ENCODE measurements at places on chromosomes 6 and 20. TPM values are rescaled to one million over a fixed set of nuclear protein-coding genes. Genes with fewer than 3 reads are reported as not detected.
A peak's percentile ranks its signal among the peaks of the same experiment; 100 is the strongest.

The BEND6 gene
- total RNA-seq = not detected

The OGFR gene
- total RNA-seq = 23.7 TPM

DNA sequence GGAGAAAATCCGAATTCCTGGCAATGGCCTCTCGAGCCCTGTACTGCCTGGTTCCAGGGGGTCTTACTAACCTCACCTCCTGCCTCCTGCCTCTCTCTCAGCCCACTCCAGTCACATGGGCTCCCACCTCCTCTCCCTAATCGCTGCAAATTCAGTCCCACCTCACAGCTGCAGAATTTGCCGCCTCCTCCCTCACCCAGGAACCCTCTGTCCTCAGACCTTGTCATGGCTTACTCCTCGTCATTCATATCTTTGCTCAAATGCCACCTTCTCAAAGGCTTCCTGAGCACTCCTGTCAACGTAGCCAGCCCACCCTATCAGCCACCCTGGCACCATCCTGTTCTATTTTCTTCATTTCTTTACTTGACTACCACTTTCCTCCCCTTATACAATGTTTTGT is 89.0 kb downstream of the SLC2A10 start:
- H3K4me1 ChIP-seq = no peaks in the 10 kb centered on the region
- H3K4me3 ChIP-seq = no peak overlapping the region
- H3K27ac ChIP-seq = no peak overlapping the region
- H3K36me3 ChIP-seq = no peaks in the 10 kb centered on the region
- peaks cover 2% of the 10 kb centered on the region for H3K27me3 ChIP-seq

DNA sequence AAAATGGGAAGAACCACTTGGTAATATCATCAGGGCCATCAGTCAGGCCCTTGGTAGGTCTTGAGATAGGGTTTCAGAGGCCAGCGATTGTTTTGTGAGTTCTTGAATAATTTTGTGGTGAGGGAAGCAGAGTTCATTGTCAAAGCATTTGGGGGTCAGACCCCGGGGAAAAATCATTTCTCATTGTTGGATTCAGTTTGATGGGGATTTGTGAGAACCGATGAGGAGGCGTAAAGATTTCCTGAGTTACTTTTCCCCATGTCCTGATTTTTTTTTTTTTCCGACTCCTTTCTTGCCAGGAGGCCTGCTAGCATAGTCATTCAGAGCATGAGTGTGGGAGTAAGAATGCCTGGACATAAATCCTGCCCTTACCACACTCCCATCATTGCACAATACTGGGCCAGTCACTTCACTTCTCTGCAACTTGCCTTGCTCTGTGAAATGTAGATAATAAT is 60.3 kb downstream of the TSHZ2 start:
- no peaks in the 10 kb centered on the region for H3K27me3 ChIP-seq
- DNase-seq = no peak
- peaks cover 10% of the 10 kb centered on the region for H3K36me3 ChIP-seq
- H3K4me1 ChIP-seq = peaks cover 70% of the 10 kb centered on the region
- no peak overlapping the region for H3K4me3 ChIP-seq

DNA sequence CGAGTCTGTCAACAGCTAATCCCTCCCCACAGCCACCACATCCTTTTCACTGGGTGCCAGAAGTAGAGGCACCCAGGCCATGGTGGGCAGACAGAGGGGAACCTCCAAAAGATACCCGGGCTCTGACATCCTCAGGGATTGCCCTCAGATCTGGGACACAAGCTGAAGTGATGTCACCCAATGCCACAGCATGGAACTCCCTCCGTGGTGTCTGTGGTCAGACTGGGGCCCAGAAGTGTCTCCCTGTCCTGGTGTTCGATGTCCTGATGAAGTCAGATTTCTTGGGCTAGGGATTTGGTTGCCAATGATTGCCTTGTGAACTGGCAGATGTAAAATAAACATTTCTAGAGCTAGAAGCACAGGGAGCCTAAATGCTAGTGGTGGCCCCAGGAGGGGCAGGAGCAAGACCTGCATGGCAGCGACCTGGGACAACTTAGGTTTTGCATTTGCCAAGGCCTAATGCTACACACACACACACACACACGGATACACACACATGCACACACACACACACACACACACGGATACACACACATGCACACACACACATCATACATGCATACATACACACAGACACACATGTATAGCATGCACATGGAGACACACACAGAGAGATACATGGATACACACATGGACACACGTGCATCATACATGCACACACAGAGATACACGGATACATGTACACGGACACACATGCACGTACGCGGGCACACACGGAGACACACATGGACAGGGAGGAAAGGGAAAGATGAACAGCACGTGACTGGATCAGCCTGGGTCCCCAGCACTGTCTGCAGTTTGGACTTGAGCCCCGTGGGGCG is 221.0 kb downstream of the NFATC2 start:
- no peaks in the 10 kb centered on the region for H3K36me3 ChIP-seq
- H3K4me3 ChIP-seq = no peak overlapping the region
- H3K4me1 ChIP-seq = no peaks in the 10 kb centered on the region
- peaks cover 2% of the 10 kb centered on the region for H3K27me3 ChIP-seq
- no peak for DNase-seq

GRCh38 chr6:132530293-132530974 is 7.6 kb upstream of the TAAR9 start:
- H3K4me1 ChIP-seq = peaks cover 2% of the 10 kb centered on the region
- DNase-seq = peak; percentile 81
- no peak overlapping the region for H3K4me3 ChIP-seq
- no peaks in the 10 kb centered on the region for H3K36me3 ChIP-seq
- no peak overlapping the region for H3K27ac ChIP-seq

- H3K27ac ChIP-seq = no peak overlapping the region
- peaks cover 13% of the 10 kb centered on the region for H3K4me1 ChIP-seq
- peaks cover 3% of the 10 kb centered on the region for H3K27me3 ChIP-seq
- DNase-seq = no peak
- no peaks in the 10 kb centered on the region for H3K36me3 ChIP-seq
- H3K4me3 ChIP-seq = no peak overlapping the region
Observed at GRCh38 chr6:137092018-137092417, 47.3 kb upstream of the IL20RA start.

DNA sequence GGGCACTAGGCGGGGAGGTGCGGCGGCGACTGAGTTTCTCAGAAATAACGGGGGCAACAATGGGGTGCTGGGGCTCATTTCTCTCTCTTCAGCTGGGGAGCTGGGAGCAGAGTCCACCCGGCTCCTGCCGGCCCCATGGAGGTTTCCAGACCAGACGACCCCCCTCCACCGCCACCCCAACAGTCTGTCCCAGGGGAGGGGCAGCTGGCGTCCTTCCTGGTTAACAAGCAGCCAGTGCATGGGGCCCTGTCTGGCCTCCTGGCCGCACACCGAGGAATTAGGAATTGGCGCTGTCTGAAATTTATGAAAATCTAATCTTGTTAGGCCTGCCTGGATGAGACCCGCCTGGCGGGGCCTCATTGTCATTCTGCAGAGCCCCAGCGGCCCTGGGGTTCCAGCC is 42.4 kb downstream of the PMEPA1 start:
- no peaks in the 10 kb centered on the region for H3K36me3 ChIP-seq
- H3K27ac ChIP-seq = no peak overlapping the region
- no peaks in the 10 kb centered on the region for H3K27me3 ChIP-seq
- H3K4me1 ChIP-seq = no peaks in the 10 kb centered on the region
- DNase-seq = no peak

DNA sequence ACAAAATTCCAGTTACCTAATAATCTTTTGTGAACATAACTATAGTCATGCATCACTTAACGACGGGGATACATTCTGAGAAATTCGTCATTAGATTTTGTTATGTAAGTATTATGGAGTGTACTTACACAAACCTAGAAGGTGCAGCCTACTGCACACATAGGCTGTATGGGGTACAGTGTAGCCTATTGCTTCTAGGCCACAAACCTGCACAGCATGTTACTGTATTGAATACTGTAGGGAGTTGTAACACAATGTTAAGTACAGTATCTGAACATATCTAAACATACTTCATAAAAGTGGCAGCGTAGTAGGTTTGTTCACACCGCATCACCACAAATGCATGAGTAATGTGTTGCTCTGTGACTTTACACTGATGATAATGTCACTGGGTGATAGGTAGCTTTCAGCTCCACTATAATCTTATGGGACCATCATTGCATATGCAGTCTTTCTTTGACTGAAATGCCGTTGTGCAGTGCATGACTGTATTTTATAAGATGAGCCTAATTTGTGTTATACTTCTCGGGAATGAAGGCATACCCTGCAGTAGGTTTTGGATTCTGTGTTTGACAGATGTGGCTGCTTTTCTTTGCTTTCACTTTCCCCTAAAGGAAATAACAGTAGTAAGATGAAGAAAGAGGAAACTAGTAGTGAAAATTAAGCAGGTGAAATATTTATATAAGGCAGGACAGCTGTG is 365.6 kb downstream of the FARS2 start:
- H3K27me3 ChIP-seq = no peaks in the 10 kb centered on the region
- no peak overlapping the region for H3K27ac ChIP-seq
- H3K4me3 ChIP-seq = peak overlapping the region; percentile 2
- peak; percentile 54 for DNase-seq
- peaks cover 2% of the 10 kb centered on the region for H3K36me3 ChIP-seq

DNA sequence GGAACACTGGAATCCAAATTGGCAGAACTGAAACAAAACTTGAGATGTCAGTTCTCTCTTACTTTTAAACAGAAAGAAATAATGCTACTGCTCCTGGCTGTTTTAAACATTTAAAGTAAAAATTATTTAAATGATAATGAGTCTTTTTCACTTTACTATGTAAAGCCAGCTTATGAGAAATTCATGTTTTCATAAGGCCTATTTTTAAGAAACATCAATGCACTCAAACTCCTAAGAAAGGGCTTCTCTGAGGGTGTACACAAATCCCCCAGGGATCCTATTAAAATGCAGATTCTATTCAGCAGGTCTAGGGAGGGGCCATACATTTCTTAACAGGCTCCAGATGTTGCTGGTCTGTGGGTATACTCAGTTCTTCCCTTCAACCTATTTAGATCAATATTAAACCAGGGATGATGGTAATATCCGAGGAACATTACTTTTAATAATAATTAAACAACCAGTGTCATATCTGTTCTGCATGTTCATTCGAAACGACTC is 2.3 kb downstream of the FERMT1 start:
- no peaks in the 10 kb centered on the region for H3K36me3 ChIP-seq
- peaks cover 32% of the 10 kb centered on the region for H3K27me3 ChIP-seq
- DNase-seq = no peak
- H3K4me3 ChIP-seq = no peak overlapping the region
- peaks cover 2% of the 10 kb centered on the region for H3K4me1 ChIP-seq

GRCh38 chr6:136982928-136983327 is 60.8 kb downstream of the SLC35D3 start:
- no peaks in the 10 kb centered on the region for H3K36me3 ChIP-seq
- no peak overlapping the region for H3K27ac ChIP-seq
- peaks cover 16% of the 10 kb centered on the region for H3K27me3 ChIP-seq
- DNase-seq = no peak
- H3K4me1 ChIP-seq = no peaks in the 10 kb centered on the region
- no peak overlapping the region for H3K4me3 ChIP-seq

DNA sequence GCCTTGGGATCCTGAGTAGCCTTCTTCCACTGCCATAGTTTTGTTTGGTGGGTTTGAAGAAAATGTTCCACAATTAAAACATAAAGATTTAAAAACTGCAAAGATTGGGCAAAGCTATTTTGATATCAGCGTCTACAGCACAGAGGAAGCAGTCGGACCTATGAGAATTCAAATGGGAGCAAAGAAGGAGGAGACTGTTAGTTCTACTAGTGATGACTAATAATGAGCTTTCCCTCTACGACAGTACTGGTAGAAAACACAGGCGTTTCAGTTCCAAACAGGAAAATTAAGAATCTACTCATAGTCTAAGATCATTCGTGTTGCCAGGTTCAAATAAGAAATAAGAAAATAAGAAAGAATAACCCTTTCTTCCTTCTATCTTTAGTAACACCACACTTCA is 121.2 kb downstream of the INSM1 start:
- peaks cover 26% of the 10 kb centered on the region for H3K36me3 ChIP-seq
- peak overlapping the region; percentile 48 for H3K4me3 ChIP-seq
- H3K4me1 ChIP-seq = peaks cover 50% of the 10 kb centered on the region

GRCh38 chr6:7431674-7432390 is 42.2 kb downstream of the RIOK1 start:
- H3K4me1 ChIP-seq = peaks cover 5% of the 10 kb centered on the region
- peaks cover 4% of the 10 kb centered on the region for H3K36me3 ChIP-seq
- no peak overlapping the region for H3K27ac ChIP-seq
- H3K4me3 ChIP-seq = no peak overlapping the region
- DNase-seq = no peak

DNA sequence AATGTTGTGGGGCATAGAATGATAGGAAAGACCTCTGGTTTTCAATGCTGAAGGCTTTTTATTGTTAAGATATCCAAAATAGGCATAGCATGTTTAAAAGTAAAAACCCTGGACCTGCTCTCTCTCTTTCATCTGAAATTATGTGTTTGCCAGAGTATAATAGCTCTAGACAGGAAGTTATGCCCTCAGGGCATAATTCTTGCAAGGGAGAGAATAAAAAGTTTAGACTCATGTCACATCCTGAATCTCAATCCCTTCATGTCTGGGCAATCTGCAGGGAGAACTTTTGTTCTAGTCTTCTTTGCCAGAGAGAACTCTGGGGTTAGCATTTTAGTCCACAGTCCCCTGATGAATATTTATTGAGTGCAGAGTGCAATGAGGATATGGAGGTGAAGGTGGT is 297.3 kb upstream of the FLRT3 start:
- H3K36me3 ChIP-seq = no peaks in the 10 kb centered on the region
- no peaks in the 10 kb centered on the region for H3K4me1 ChIP-seq
- no peak overlapping the region for H3K27ac ChIP-seq
- DNase-seq = no peak
- no peaks in the 10 kb centered on the region for H3K27me3 ChIP-seq
- H3K4me3 ChIP-seq = no peak overlapping the region

DNA sequence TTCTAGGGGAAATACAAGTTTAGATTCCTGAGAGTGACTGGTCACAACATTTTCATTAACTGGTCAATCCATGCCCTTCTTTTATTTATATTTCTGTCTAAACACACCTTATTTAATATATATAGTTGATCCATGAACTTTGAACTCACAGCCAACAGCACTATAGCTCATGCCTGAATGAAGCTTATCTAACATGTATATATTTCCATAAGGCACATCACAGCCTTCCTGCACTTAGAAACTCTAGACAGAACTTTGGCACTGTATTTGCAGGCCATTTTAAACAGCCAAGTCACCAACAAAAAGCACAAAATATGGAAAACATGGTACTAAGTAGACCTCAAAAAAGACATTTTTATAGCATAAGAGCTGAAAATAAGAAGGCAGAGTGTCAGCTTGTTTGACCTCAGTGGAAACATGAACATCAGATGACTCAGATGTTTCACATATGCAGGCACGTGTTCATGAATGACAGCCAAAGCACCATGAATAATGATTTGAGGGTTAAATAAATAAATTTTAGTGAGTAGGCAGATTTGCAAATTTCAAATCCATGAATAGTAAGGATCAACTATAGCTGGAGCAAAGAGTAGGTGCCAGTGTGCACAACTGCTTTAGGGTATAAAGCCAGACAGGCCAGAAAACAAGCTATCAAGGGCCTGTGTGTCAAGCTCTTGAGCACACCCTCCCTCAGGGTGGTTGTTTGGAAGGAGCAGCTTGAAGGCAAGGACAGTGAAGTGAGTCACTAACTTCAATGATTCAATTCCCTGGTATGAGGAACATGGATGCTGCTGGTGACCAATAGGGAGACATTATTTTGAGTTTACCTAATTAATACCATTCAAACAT is 88.9 kb upstream of the NT5E start:
- H3K4me3 ChIP-seq = no peak overlapping the region
- no peaks in the 10 kb centered on the region for H3K36me3 ChIP-seq
- peaks cover 2% of the 10 kb centered on the region for H3K27me3 ChIP-seq
- H3K27ac ChIP-seq = no peak overlapping the region
- H3K4me1 ChIP-seq = peaks cover 2% of the 10 kb centered on the region
- no peak for DNase-seq

- H3K36me3 ChIP-seq = no peaks in the 10 kb centered on the region
- no peak overlapping the region for H3K4me3 ChIP-seq
- DNase-seq = no peak
- no peak overlapping the region for H3K27ac ChIP-seq
Observed at GRCh38 chr6:109944448-109944847, 33.7 kb upstream of the GPR6 start.
